ENCODE measurements at places on chromosomes 6 and 20. TPM values are rescaled to one million over a fixed set of nuclear protein-coding genes. Genes with fewer than 3 reads are reported as not detected.

DNA sequence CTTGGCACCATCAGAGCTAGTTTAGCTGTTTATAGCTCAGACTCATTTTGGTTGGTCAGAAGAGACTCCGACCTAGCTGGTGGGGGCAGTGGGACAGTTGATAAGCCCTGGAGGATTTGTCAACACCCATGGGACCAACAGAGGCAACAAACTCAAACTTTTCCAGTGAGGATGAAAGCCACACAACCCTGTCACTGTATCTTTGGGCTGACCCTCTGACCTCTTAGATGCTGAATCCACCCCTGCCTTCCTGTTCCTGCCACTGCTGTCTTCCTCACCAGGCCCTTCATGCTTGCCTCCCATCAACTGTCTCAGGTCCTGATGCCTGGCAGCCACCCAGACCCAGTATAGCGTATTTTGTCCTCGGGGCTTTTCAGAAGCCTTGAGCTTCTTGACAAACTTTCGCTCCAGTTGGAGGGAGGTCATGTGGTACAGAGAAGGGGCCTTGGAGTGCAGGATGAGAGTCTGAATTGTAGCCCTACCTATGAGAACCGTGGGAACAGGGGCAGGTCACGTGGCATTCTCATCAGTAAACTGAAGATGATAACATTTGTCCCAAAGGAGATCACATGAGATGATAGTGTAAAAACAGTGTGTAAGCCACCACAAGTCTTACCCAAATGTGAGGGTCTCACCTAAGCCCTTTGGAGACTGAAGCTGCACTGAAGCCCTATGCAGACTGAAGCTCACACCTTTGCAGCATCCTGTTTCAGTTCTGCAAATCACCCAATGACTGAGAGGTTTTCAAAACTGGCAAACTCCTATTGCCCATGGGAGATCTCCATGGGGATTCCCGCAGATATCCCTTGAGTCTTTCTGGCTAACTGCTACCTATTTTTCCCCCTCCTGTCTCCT is 72.0 kb upstream of the F13A1 start:
- DNase-seq: no peak

- DNase-seq: no peak
These were observed 45.2 kb downstream of the PSMG4 start for GRCh38 chr6:3303795-3304411.

DNA sequence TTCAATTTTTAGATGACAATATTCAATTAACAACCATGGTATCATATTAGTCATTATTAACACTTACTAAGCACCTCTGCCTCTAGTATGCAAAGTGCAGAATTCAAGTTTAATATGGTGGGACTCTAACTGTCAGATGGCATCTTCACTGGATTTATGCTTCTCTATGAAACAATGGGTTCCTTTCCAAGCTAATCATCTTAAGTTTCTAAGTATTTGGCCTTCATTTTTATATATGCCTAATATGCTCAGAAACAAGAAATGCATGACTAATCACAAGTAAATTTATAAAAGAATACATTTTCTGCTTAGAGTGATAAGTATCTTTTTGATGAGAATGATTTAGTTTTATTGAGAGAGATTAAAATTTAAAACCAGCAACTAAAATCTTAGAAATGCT is 144.7 kb downstream of the HIVEP2 start:
- DNase-seq: no peak

GRCh38 chr6:56102216-56102615 is 145.2 kb downstream of the COL21A1 start:
- DNase-seq: no peak

GRCh38 chr20:60256811-60257210 is 298.6 kb downstream of the CDH26 start:
- DNase-seq: peak; percentile 48

DNA sequence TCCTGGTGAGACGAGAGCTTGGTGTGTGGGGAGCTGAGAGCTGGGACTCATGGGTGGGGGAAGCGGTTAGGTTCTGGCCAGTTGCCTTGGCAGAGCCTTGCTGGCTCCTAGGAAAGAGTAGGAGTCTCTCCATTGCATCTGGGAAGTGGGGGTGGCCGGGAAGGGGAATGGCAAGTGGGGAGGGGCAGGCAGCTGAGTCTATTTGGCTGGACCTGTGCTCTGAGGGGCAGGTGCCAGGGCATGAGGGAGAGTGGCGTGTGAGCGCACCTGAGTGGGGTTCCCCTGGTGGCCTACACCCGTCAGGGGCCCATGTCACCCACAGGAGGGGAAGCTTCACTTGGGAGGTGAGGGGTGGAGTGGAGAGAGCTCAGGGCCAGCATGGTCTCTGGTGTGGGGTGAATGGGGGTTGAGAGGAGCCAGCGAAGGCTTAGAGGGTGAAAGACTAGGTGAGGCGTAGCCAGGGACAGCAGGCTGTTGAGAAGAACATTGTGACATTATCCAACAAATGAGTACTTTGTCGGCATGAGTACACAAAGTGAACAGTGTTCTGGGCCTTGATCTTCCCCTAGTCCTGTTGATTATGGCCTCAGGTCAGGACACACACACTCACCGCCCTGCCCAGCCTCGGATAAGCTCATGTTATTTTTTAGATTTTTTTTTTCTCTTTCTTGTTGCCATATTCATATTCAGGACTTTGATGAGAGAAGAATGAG is 59.8 kb downstream of the FAM120B start:
- DNase-seq: no peak

DNA sequence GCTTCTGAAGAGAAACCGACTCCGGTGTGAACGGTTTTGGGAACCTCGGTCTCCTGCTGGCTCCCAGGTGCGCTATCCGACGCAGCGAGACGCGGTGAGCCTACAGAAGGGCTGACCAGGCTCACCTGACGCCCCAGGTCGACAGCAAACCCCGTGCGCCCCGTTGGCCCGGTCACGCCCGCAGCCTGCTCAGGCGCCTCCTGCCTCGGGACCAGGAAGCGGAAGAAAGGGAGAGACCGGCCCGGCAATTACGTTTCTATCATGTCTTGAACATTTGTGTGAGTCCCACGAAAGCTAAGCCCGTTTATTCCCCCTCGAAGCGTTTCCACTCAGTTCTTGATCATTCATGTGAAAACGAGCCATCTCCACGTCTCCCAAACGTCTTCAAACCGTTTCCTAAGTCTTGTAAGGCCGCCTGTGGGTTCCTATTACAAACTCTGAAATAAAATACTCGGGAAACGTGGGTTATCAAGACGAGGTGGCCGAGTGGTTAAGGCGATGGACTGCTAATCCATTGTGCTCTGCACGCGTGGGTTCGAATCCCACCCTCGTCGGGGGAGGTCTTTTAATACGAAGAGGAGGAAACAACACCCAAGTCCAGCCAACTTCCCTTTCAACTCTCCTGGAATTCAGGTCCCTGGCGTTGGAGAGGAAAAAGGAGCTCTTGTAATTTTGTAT is 150.5 kb upstream of the PRSS16 start:
- DNase-seq: no peak

- no peak for DNase-seq
These were observed 34.7 kb downstream of the TAF4 start for GRCh38 chr20:62030834-62031434.

DNA sequence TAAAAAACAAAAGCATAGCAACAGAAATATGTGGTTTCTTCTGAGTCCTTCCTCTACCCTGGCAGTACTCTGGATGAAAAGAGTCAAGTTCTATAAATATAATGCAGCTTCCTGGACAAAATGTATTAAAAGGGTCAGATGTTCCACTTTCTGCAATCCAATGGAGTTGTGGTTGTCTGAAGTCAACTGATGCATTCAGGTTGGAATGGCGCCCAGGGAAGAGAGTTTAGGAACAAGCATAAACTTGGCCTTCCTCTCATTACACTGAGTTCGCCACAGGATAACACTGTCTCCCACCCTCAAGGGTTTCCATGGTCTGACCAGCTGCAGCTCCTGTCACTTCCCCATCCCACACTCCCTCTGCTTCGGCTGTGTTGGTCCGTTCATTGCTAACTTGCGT is 66.4 kb downstream of the PLEKHG1 start:
- no peak for DNase-seq

- no peak for DNase-seq
These were observed 2.1 kb downstream of the MAFB start for GRCh38 chr20:40686893-40687292.

DNA sequence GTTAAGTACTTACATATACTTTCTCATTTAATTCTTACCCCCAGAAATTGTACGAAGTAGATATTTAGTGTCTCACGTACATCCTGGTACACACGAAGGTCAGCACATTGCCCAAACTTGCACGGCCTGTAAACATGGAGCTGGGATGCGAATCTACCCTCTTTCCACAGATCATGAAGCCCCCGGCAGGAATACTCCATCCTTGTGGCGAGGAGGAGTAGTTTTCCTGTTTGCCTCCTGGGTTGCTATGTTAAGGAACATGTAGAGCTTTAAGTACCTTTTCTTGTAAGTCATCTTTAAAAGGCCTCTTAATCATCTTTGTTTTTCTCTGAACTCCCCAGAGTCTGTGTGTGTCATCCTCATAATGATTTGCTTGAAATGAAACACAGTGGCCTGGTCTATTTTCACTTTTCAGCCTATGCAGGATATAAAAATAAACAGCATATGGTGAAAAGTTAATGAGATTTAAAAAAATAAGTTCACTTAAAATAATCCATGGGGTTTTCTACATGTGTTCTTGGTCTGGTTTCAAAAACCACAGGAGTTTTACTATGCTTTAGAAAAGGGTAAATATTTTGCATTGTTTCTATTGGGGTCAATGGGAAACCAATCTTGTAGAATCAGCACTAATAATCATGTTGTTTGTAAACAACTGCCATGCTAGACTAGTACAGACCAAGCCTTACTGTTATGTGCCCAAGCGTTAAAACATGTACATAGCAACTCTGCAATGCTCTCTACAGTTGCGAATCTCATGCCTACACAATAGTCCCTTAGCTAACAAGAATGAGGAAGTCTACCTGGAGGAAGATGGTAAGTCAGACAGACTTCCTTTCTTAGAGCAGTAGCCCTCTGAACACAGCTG is 9.3 kb upstream of the ARID1B start:
- DNase-seq: no peak

GRCh38 chr6:114419175-114419574 is 76.4 kb upstream of the HS3ST5 start:
- DNase-seq: no peak

- DNase-seq: no peak
These were observed 253.4 kb downstream of the HACE1 start for GRCh38 chr6:104606361-104606760.

GRCh38 chr6:124008000-124008987 is 204.6 kb downstream of the NKAIN2 start:
- DNase-seq: no peak

GRCh38 chr6:40344566-40345167 is 242.5 kb downstream of the LRFN2 start:
- DNase-seq: peak; percentile 28

- DNase-seq: no peak
These were observed 105.3 kb downstream of the EYA2 start for GRCh38 chr20:46999801-47000465.

DNA sequence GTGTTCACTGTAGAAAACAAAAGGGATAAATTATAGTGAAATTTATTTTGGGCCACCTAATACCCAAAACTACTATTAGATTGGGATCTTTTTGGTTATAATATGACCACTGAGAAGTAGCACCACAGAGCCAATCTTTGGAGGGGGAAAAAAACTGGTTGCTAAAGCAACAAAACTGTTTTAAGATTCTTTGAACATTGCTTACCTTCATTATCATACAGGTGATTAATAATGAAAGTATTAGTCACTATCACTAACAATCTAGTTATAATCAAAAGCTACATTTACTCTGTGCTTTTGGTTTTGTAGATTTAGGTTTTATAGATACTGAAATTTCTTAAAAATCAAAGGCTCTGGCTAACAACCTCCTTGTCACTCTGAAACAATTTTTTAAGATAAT is 31.7 kb downstream of the STX7 start:
- DNase-seq: no peak

DNA sequence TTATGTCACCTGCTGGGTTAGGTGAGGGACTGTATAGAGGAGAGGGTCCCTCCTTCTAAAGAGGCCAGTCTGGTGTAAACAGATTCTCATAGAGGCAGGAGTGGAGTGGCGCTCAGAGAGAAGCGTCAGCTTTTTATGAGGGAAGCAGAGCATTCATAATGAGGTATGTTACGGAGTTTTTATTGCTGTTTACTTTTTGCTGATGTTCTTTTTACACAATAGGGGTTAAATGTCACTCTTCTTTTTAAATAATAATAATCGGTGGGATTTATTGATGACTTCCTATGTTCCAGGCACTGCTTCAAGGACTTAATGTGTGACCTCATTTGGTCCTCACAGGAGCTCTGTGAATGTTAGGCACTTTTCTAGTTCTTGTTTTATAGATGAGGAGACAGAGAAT is 79.9 kb downstream of the L3MBTL3 start:
- no peak for DNase-seq

GRCh38 chr20:48938670-48939069 is 17.2 kb downstream of the ARFGEF2 start:
- DNase-seq: no peak

DNA sequence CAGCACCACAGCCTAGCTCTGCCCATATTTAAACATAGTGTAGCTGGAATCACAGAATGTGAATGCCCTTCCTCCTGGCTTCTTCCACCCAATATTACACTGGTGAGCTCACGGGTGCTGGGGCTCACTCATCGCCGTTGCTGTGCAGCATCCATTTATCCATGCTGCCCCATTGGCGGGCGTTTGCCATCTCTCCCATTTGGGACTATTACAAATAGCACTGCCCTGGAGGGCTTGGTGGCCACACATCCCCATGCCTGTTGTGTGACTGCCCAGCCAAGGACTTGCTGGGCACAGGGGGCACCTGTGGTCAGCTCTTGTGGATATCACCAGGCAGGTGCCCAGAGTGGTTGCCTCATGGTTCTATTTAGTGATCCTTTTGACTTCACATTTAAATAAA is 54.5 kb upstream of the ENTPD6 start:
- no peak for DNase-seq

- DNase-seq: no peak
These were observed 24.0 kb upstream of the CTNNBL1 start for GRCh38 chr20:37669773-37670236.

Gene ZNF165
- total RNA-seq: 1.1 TPM

Gene CDKAL1
- 10.5 TPM for total RNA-seq

Gene RIMS4
- 1.5 TPM for total RNA-seq

Gene RNF217
- total RNA-seq: 12.7 TPM

Gene PPP1R14C
- 130 TPM for total RNA-seq

Gene ULBP1
- total RNA-seq: 0.31 TPM

Gene ECT2L
- total RNA-seq: 1.1 TPM

Gene RBPJL
- not detected for total RNA-seq

Gene LPA
- not detected for total RNA-seq

Gene STK4
- 7.3 TPM for total RNA-seq

Gene RIPOR3
- total RNA-seq: 2.9 TPM
